ENCODE measurements at places on chromosomes 5 and 9. TPM values are rescaled to one million over a fixed set of nuclear protein-coding genes. Genes with fewer than 3 reads are reported as not detected.

The TRMO gene
- 25.6 TPM for total RNA-seq

The GRIA1 gene
- total RNA-seq, result not detected

The WDR31 gene
- total RNA-seq, result 1.5 TPM

The LIX1 gene
- under 0.01 TPM for total RNA-seq

Measured in melanocyte of skin (primary cell).